Fibroblast of mammary gland (primary cell): ENCODE measurements at places on chromosomes 2 and 18.

DNA sequence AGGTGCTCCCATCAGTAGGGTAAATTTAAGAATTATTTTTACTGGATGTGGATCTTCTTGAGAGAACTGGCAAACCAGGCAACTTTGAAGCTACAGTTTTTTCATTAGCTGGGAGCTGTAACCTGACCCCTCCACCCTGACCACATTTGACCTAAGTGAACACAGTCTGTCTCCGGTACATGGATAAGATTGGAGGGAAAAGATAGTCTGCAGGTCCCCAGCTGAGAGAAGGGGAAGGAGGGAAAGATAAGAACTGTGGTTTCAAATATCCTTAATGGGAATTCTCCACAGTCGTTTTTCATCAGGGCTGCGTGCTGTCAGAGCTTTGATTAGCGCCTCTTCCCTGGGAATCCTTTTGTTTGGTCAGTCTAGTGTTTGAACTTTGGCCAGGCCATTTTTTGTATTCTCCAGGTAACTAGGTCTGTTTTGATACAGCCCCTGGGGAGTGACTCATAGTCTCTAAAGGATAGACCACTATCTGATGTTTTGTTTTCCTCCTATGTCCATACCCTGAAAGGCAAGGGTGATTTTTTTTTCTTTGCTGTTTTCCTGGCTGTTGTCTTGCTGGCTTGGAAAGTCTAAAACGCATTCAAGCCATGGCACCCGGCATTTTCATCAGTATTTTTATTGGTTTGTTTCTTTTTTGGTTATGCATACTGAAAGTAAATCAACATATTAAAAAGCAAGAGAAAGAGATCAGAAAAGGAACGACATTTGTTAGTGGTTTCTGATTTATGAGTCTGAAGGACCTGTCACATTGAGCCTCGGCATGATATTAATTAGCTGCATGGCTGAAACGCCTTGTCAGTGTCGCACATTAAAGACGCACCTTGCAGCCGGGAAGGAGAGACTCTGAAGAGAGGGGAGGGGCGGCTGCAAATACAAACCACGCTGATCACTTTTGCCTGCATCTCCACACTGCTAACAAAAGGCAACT is 183.4 kb upstream of the FN1 start:
- peak; percentile 86 for DNase-seq

- no peak for DNase-seq
Observed at GRCh38 chr2:144126302-144126701, 393.6 kb downstream of the ZEB2 start.

GRCh38 chr18:52337276-52337675 is 2.7 kb upstream of the DCC start:
- DNase-seq, result peak; percentile 70

GRCh38 chr2:131590896-131591295 is 63.2 kb downstream of the CCDC74A start:
- DNase-seq, result no peak

DNA sequence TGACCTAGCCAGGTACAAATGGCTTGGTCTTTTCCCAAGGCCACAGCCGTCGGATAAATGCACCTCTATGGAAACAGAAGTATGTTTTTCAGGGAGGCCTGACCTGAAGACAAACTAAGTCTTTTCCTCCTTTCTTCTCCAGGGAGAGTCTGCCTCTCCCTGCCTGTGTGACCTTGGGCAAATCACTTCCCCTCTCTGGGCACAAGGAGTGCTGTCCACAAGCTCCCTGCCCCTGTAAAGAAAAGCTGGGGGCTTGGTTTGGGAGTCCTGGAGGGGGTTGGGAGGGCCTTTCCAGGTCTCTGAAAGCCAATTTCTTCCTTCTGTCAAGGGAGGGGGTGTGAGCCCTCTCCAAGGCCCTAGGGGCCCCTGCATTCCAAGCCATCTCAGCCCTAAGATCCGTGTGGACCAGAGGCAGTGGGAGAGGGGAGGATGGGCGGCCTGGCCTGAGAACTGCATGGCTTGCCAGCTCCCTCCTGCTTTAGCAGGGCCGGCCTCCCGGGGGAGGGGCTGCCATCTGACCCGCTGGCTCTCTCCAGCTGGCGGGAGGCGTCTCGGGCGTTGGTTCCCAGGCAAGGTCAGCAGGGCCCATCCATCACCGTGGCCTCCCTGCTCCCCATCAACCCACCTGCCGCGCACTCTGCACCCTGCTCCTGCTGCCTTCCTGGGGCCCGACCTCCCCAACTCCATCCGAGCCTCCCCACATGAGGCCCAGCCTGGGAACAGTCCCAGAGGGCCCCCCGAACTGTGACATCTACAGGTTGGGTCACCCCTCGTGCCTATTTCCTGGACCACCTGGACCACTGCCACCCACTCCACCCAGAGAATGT is 61.4 kb downstream of the SMAD7 start:
- DNase-seq, result no peak

DNA sequence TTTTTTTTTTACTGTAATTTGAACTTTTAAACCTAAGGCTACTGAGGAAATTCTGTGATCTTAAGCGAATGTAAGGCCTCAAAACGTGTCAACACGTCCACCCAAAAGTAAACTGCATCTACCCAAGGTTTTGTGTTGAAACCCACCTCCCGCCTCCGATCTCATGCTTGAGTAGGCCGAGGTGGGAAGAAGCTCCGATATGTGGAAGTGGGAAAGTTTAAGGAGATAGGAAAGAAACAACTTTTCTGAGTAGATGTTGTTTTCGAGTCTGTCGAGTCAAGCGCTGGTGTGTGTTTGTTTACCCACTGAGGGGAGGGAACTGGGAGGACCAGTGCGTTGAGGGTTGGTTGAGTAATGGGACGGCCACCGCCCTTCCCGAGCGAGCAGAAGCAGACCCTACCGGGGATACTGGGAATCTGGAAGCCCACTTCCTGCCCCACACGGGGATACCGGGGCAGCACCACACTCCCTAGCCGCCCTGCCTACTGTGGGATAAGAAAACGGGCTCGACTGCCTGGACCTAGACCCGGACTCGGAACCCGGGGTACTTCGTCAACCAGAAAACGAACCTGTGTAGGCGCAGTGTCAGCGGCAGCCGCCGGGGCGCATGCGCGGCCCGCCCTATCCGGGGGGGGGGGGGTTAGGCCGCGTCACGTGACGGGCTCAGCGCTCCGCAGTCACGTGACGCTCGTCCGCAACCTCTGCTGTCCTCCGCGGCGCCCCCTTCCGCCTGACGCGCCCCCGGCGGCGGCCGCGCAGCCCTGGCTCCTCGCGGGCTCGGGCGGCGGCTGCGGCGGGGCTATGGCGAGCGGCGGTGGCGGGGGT is at the start of gene RETREG2:
TSS of gene RETREG2 (plus strand) at position 724 of the 825 bp plus-strand sequence. CDS start at position 802, 78 bp downstream.
- peak; percentile 92 for DNase-seq

DNA sequence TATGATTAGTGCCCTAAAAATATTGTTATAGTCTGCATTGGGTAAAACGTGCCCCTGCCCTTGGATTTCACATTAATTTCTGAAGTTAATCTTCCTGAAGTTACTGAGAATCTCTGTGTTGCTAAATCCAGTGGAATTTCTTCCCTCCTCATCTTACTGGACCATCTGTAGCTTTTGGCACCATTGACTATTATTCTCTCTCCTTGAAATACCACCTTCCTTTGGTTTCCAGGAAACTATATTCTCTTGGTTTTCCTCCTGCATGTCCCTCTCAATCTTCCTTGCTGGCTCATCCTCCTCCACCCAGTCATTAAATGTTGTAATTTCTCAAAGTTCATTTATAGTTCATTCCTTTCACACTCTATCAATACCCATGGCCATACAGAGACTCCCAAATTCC is 110.6 kb upstream of the SLC35G4 start:
- DNase-seq, result peak; percentile 47

GRCh38 chr2:85954590-85955458 is 66.0 kb upstream of the ST3GAL5 start:
- no peak for DNase-seq
